ENCODE measurements at places on chromosomes 1 and 21. TPM values are rescaled to one million over a fixed set of nuclear protein-coding genes. Genes with fewer than 3 reads are reported as not detected.

- H3K27ac ChIP-seq = no peak overlapping the region
- no peak for DNase-seq
- H3K36me3 ChIP-seq = no peaks in the 10 kb centered on the region
- no peak overlapping the region for H3K4me3 ChIP-seq
- no peaks in the 10 kb centered on the region for H3K4me1 ChIP-seq
Measured at GRCh38 chr1:52595061-52595460, 7.1 kb upstream of the GPX7 start.

GRCh38 chr1:11157394-11157793 lies 31.8 kb upstream of the ANGPTL7 start:
- H3K27me3 ChIP-seq = no peaks in the 10 kb centered on the region
- peaks cover 68% of the 10 kb centered on the region for H3K36me3 ChIP-seq

- peaks cover 22% of the 10 kb centered on the region for H3K4me1 ChIP-seq
- H3K27ac ChIP-seq = no peak overlapping the region
- no peak overlapping the region for H3K4me3 ChIP-seq
- no peak for DNase-seq
- H3K27me3 ChIP-seq = peaks cover 33% of the 10 kb centered on the region
Measured at GRCh38 chr1:61158591-61158990, 76.2 kb downstream of the NFIA start.

DNA sequence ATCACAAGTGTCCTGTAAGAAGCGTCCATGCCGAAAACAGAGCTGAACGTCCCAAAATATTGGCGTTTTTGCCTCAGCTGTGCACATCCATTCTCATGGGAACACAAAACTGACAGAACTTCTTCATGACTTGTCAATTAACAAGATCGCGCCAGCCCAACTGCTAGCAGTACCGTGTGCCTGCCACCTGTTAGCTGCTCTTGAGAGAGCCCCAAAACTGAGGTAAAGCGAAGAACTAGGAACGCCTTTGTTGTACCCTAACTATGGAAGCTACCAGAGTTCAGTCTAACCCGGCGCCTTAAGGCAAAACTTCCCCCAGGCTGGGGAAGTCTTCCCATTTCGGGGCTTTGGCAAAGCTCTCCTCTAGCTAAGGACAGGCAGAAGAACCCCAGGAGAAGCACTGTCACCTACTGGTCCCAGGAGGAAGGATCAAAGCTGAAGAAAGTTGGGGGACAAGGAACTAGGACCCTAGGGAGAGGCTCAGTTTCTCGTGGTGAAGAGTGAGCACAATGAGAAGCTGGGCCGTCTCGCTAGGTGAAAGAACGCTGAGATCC lies 719 bp downstream of the EYA3 start:
- H3K27me3 ChIP-seq = no peaks in the 10 kb centered on the region
- no peaks in the 10 kb centered on the region for H3K36me3 ChIP-seq
- peak overlapping the region; percentile 75 for H3K27ac ChIP-seq
- peaks cover 7% of the 10 kb centered on the region for H3K4me1 ChIP-seq
- peak overlapping the region; percentile 99 for H3K4me3 ChIP-seq

GRCh38 chr1:117076648-117077047 lies 16.5 kb downstream of the TTF2 start:
- no peaks in the 10 kb centered on the region for H3K27me3 ChIP-seq
- no peak for DNase-seq
- peaks cover 64% of the 10 kb centered on the region for H3K36me3 ChIP-seq
- H3K4me1 ChIP-seq = no peaks in the 10 kb centered on the region
- no peak overlapping the region for H3K4me3 ChIP-seq

GRCh38 chr1:41679531-41679930 lies 195.0 kb upstream of the EDN2 start:
- no peaks in the 10 kb centered on the region for H3K4me1 ChIP-seq
- H3K4me3 ChIP-seq = no peak overlapping the region
- H3K27me3 ChIP-seq = no peaks in the 10 kb centered on the region
- no peak overlapping the region for H3K27ac ChIP-seq
- H3K36me3 ChIP-seq = no peaks in the 10 kb centered on the region

- H3K4me3 ChIP-seq = no peak overlapping the region
- H3K27ac ChIP-seq = no peak overlapping the region
- H3K36me3 ChIP-seq = peaks cover 4% of the 10 kb centered on the region
- peaks cover 3% of the 10 kb centered on the region for H3K4me1 ChIP-seq
- no peak for DNase-seq
Measured at GRCh38 chr1:226351709-226352108, 42.7 kb upstream of the LIN9 start.

DNA sequence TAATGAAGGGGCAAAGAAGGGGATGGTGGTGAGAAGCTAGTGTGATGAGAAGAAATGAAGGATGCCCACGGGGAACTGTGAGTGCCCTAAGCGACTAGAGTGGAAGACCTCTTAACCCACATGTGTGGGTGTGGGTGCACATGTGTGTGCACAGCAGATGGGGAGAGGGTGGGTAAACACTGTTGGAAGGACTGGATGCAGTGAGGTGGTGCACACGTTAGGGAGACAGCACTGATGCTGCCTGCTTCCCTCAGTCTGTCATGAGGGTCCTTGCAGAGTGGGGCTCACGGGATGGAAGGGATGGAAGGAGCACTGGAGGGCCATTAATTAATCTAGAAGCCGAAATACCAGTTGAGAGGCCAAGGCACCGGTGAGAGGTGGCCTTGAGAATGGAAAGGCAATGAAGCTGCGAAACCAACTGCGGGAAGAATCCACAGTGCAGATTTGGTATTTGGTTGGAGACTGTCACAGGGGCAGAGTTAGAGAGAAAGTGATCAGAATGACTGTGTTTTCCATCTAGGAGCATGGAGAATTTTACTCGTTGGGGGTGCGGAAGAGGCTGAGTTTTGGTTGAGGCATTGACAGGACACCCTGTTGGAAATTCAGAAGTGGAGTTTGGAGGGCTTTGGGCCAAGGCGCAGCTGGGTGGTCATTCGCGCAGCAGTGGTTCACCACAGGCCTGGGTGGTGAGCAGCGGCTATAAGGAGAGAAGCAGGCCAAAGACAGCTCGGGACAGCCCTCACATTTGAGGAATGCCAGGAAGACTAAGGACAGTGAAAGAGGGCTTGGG lies 15.8 kb downstream of the RCSD1 start:
- H3K4me1 ChIP-seq = no peaks in the 10 kb centered on the region
- no peak overlapping the region for H3K4me3 ChIP-seq
- no peaks in the 10 kb centered on the region for H3K27me3 ChIP-seq

- no peaks in the 10 kb centered on the region for H3K4me1 ChIP-seq
- peaks cover 60% of the 10 kb centered on the region for H3K27me3 ChIP-seq
- H3K4me3 ChIP-seq = peak overlapping the region; percentile 89
- H3K27ac ChIP-seq = no peak overlapping the region
- no peaks in the 10 kb centered on the region for H3K36me3 ChIP-seq
Measured at GRCh38 chr1:223363057-223363855, 720 bp downstream of the SUSD4 start.

- H3K36me3 ChIP-seq = no peaks in the 10 kb centered on the region
- H3K4me1 ChIP-seq = peaks cover 5% of the 10 kb centered on the region
- DNase-seq = no peak
- peaks cover 20% of the 10 kb centered on the region for H3K27me3 ChIP-seq
Measured at GRCh38 chr1:52636721-52637695, 4.0 kb downstream of the SHISAL2A start.

DNA sequence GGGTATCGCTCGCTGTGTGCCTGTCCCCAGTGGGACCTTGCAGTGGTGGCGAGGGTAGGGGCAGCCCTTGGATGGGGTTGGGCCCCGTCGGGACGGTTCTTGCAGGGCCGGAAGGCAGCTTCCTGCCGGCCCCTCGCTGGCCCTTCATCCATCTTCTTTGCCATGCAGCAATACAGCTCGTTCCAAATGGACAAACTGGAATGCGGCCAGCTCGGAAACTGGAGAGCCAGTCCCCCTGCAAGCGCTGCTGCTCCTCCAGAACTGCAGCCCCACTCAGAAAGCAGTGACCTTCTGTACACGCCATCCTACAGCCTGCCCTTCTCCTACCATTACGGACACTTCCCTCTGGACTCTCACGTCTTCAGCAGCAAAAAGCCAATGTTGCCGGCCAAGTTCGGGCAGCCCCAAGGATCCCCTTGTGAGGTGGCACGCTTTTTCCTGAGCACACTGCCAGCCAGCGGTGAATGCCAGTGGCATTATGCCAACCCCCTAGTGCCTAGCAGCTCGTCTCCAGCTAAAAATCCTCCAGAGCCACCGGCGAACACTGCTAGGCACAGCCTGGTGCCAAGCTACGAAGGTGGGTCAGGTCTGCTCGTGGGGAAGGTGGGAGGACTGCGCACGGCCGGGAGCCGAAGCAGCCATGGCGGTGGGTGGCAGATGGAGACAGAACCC lies 45.8 kb downstream of the SIM2 start:
- H3K36me3 ChIP-seq = no peaks in the 10 kb centered on the region
- H3K4me1 ChIP-seq = peaks cover 4% of the 10 kb centered on the region
- H3K4me3 ChIP-seq = no peak overlapping the region
- H3K27me3 ChIP-seq = peaks cover 34% of the 10 kb centered on the region

- H3K27ac ChIP-seq = no peak overlapping the region
- no peaks in the 10 kb centered on the region for H3K4me1 ChIP-seq
- H3K4me3 ChIP-seq = no peak overlapping the region
- H3K36me3 ChIP-seq = no peaks in the 10 kb centered on the region
- peaks cover 63% of the 10 kb centered on the region for H3K27me3 ChIP-seq
Measured at GRCh38 chr1:177567393-177567792, 396.6 kb downstream of the BRINP2 start.

DNA sequence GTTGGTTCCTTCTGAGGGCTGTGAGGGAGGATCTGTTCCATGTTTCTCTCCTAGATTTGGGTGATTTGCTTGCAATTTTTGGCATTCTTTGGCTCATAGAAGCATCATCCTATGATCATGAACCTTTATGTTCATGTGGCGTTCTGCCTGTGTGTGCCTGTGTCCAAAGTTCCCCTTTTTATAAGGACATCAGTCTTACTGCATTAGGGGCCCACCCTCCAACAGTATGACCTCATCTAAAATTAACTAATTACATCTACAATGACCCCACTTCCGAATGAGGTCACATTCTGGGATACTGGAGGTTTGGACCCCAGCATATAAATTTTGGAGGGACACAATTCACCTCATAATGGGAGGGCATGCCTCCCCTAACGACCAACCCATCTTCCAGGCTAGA lies 12.8 kb upstream of the CAMK1G start:
- no peak overlapping the region for H3K4me3 ChIP-seq
- peaks cover 38% of the 10 kb centered on the region for H3K27me3 ChIP-seq
- no peaks in the 10 kb centered on the region for H3K36me3 ChIP-seq
- no peak overlapping the region for H3K27ac ChIP-seq
- peaks cover 2% of the 10 kb centered on the region for H3K4me1 ChIP-seq

GRCh38 chr1:83910461-83910860 lies 88.5 kb downstream of the TTLL7 start:
- H3K36me3 ChIP-seq = no peaks in the 10 kb centered on the region
- no peak overlapping the region for H3K4me3 ChIP-seq

GRCh38 chr21:37455504-37455911 lies 88.9 kb downstream of the DYRK1A start:
- no peaks in the 10 kb centered on the region for H3K27me3 ChIP-seq
- no peak overlapping the region for H3K4me3 ChIP-seq
- H3K27ac ChIP-seq = no peak overlapping the region
- H3K4me1 ChIP-seq = peaks cover 6% of the 10 kb centered on the region
- no peak for DNase-seq

- no peaks in the 10 kb centered on the region for H3K27me3 ChIP-seq
- no peaks in the 10 kb centered on the region for H3K36me3 ChIP-seq
- no peak overlapping the region for H3K4me3 ChIP-seq
- no peak overlapping the region for H3K27ac ChIP-seq
Measured at GRCh38 chr1:30747033-30748008, 10.3 kb downstream of the LAPTM5 start.

DNA sequence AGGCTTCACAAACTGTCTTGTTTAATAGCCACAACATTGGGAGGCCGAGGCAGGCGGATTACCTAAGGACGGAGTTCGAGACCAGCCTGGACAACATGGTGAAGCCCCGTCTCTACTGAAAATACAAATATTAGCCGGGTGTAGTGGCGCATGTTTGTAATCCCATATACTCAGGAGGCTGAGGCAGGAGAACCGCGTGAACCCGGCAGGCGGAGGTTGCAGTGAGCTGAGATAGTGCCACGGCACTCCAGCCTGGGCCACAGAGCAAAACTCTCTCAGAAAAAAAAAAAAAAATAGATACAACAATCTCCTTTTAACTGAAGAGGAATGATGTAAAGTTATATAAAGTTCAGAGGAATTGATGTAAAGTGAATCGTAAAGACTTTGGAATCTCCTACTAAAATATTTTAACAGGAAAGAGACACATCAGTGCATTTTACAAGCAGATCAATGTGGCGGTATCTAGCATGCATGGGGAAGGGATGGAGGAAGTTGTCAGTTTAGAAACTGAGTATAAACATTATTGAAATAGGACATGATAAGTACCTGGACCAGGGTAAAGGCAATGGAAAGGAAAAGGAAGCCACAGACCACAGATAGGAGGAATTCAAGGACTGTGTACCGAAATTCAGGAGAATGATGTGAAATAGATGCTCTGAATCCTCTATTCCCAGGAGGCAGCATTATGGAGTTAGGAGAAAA lies 41.5 kb downstream of the PTPRC start:
- no peak for DNase-seq
- H3K4me1 ChIP-seq = no peaks in the 10 kb centered on the region
- no peaks in the 10 kb centered on the region for H3K36me3 ChIP-seq
- no peak overlapping the region for H3K27ac ChIP-seq

- no peaks in the 10 kb centered on the region for H3K4me1 ChIP-seq
- H3K27ac ChIP-seq = no peak overlapping the region
- DNase-seq = no peak
- no peaks in the 10 kb centered on the region for H3K27me3 ChIP-seq
- no peak overlapping the region for H3K4me3 ChIP-seq
Measured at GRCh38 chr1:194289569-194290266, 1103.3 kb upstream of the B3GALT2 start.

DNA sequence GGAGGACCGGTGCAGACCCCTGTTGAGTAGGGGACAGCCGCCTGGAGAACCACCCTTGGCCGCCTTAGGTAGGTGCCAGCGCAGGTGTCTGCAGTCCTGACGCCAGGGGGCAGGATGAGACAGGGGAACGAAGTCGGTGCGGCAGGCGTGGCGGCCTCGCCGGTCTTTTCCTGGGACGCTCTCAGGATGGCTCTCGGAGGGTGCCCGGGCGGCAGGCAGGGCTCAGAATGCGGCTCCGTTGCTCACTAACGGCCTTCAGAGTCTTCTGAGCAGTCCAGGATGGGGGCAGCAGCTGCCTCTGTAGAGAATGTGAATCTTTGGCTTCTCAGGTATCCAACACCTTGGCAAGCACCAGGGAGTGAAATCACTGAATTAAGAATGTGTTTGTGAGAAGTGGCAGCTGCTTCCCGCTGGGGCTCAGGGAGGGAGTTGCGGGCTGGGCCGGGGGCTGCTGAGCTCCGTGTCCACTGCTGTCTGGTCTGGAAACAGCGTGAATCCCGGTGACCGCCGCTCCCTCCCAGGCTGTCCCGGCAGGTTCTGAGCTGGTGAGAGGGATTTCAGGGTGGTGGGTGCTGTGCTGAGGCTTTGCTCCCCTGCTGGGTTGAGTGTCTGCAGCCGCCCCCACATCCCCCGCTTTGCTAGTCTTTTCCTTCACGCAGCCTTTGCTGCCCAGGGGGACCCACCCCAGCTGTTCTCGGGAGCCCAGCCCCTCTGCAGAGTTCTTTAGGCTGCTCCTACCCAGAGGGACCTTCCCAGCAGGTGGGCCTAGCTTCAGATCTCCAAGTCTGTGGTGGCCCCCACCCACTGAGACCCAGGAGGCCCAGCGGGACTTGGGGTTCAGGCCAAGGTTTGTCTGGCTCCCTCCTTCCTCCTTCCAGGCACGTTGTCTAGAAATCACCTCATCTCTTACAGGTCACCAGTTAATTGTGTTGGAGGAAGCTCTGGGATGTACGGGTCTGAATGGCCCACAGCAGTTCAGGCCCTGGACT lies 11.1 kb upstream of the C1orf174 start:
- no peaks in the 10 kb centered on the region for H3K27me3 ChIP-seq
- no peaks in the 10 kb centered on the region for H3K4me1 ChIP-seq
- H3K4me3 ChIP-seq = peak overlapping the region; percentile 35
- no peaks in the 10 kb centered on the region for H3K36me3 ChIP-seq

Gene RNU1-1
- 3,596 TPM for total RNA-seq

Gene F13B
- not detected for total RNA-seq

Gene CHIA
- not detected for total RNA-seq

Gene TENT5C
- 3.2 TPM for total RNA-seq

Gene CA6
- not detected for total RNA-seq

Gene TNFRSF9
- total RNA-seq = not detected

Gene CD247
- 0.55 TPM for total RNA-seq

Gene EPHX1
- 45.3 TPM for total RNA-seq

Data from endodermal cell (in vitro differentiated cells).